Cerebellar nuclear complex (tissue), 1 donor: ENCODE measurements at places on chromosomes 7 and 10.

- no peak for DNase-seq
Measured at GRCh38 chr10:70602665-70603448, at the start of gene PRF1. PRF1 (minus strand) TSS chr10:70602741; CDS start chr10:70600902, 1,839 bp downstream.

DNA sequence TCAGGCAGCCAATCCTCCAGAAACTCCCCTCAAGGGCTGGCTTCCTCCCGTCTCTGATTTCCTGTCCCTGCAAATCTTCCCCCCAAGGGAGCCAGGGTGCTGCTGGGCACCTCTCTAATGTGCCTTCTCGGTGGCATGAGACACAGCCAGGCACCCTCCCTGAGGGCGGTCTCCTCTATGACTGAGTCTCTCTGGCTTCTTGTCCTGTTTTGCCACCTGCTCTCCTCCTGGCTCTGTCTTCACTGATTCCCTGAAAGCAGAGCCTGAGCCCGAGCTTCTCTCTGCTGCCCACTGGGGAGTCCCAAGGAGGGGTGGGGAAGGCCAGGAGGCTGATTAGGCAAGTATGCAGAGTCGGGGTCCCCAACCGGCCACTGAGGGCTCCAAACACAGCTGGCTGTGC lies 60.4 kb upstream of the INSIG1 start:
- no peak for DNase-seq

GRCh38 chr10:72086466-72087391 lies 1.6 kb downstream of the SPOCK2 start:
- DNase-seq: no peak

DNA sequence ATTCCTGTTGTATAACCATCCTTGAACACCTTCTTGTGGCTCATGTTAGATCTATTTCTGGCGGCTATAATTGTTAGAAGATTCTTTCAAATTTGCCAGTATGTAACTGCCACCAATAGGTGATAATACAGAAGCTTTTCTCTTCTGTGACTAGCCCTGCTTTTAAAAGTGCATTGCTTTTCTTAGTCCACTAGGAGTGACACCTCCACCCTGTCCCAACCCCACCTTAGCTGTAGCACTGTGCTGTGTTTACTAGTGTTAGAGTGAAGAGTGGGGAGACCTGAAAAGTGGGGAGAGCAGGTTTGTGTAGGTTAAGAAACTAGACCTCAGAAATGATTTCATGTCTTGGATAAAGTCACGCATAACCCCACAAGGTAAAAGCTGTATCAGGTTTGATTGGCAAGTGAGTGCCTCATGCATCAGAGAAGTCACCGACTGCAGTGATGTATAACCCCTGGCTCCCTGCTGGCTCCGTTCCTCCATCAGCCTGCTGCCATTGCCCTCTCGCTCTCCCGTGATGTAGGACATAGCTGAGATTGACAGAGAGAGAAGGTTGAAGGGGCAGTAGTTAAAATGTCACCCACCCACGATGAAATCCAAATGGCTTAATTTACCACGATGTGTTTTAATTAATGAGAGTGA lies 12.5 kb downstream of the NPVF start:
- no peak for DNase-seq

GRCh38 chr10:49569031-49569631 lies 30.2 kb upstream of the ERCC6 start:
- no peak for DNase-seq

GRCh38 chr10:124117511-124117785 lies 24.1 kb upstream of the CHST15 start:
- DNase-seq: no peak

- DNase-seq: no peak
Measured at GRCh38 chr7:130127821-130128317, 57.5 kb downstream of the KLHDC10 start.

GRCh38 chr7:54560723-54561122 lies 18.5 kb downstream of the VSTM2A start:
- no peak for DNase-seq

- DNase-seq: no peak
Measured at GRCh38 chr7:17994079-17994850, 33.4 kb downstream of the PRPS1L1 start.

DNA sequence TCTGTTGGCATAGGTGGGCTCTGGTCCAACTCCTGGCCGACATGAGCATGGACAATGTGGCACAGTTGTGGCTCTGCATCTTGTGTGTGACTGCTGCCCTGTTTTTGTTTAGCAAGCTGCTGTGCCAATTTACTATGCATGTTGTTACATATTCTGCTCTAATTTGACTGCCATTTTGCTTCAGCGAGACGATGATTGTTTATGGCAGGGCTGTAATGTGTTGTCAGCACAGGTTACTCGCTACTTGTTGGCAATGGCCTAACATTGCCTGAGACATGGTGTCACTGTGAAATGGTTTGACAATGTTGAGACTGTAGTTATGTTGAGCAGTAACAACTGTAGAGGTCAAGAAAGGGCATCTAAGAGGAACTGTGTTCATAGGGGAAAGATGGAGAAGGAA lies 659.6 kb downstream of the AUTS2 start:
- DNase-seq: no peak

DNA sequence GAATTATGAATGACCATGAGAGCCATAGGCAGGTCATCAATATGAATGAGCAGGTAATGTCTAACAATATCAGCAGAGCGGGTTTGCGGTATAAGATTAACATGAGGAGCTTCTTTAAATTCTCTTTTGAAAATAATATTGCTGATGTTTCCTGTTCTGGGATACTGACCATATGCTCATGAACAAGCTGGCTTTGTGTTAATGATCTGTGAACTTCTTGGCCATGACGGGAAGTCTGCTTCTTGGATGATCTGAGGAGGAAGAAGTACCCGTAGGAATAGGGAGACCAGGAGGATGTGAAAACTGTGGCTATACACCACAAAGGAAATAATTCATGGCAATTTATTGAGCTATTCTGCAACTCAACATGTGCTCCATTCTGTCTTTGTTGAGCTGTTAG lies 38.6 kb downstream of the ITGA8 start:
- DNase-seq: no peak

DNA sequence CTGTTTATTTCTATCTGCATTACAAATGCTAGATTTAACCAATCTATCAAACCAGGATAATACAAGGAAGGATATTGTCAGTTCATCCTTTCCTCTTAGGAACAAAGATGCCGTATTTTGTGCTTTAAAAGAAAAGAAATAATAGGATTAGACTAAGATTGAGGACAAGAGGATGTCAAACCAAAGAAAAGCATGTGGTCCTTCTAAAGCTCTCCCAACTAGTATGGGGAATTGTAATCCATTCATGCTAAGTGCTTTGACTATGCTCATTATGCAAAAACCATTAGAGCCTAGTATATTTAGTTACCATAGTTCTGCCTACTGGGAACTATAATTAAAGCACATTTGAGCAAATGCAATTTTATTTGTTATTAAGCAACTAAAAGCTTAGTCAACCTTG lies 280.2 kb downstream of the GRM8 start:
- no peak for DNase-seq

- no peak for DNase-seq
Measured at GRCh38 chr10:59557052-59557451, 152.6 kb downstream of the SLC16A9 start.

GRCh38 chr7:80791509-80791929 lies 127.3 kb downstream of the SEMA3C start:
- DNase-seq: no peak

GRCh38 chr10:97128039-97128492 lies 57.7 kb downstream of the SLIT1 start:
- no peak for DNase-seq

DNA sequence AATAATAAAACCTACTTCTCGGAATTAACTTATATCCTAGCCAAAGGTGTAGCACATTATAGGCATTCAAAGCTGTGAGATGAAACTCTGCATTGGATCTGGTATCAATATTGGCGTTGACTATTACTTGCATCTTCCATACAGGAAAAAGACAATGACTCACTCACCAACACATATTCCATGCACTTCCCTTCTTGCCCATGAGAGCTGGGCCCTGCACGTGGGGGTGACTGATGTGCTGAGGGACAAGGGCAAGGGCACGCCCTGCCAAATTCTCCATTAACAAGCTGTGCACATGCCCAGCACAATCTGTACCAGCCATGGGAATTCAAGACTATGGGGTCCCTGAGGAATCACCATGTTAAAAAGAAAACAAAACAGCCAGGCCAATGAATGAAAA lies 188.1 kb upstream of the PDE1C start:
- DNase-seq: no peak
